ENCODE measurements at places on chromosomes 1 and 21.

- no peak for DNase-seq
Observed at GRCh38 chr21:38507374-38507942, 9.2 kb upstream of the ERG start.

GRCh38 chr1:36620142-36620541, 137.4 kb upstream of the CSF3R start:
- DNase-seq: no peak

DNA sequence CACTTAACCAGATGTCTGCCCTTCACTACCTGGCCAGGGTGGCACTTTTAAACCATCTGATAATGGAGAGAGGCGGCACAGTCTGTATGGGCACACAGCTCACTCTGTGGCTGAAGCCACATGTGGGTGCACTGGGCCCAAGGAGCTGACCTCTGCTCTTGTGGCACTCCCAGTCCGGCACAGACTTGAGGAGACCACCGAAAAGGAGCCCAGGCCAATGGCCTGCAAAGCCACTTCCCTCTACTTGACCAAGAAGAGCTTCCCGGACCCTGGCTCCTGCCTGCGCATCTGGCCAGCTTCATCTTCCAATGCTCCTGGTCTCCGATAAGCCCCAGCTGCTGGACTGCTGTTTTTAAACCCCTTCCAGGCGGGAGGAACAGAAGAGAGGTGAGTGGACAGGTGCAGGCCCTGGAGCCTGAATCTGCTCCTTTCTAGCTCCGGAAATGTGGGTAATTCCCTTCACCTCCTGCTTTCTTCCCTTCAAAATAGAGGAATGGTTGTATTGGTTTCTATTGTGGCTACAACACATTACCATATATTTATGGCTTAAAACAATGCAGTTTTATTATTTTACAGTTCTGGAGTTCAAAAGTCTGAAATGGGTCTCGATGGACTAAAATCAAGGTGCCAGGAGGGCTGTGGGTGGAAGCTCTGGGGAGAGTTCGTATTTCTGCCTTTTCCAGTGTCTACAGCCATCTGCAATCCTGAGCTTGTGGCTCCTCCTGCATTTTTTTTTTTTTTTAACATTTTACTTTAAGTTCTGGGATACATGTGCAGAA, 11.6 kb downstream of the GNG4 start:
- DNase-seq: no peak

GRCh38 chr1:230754796-230755195, 7.6 kb downstream of the CAPN9 start:
- DNase-seq: no peak

DNA sequence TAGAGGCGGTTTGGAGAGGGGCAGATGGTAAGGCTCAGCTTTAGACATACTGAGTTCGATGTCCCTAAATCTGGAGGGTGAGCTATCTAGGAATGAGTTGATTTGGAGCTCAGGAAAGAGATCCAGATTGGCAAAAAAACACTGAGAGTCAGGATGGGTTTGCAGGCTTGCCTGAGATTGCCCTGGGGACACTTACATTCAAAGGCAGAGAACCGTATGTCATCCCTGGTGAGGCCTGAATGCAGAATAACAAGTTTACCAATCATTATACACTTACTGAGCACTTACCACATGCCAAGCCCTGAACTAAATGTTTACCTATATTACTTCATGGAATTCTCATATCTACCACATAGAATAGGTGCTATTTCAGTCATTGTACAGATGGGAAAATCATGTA, 27.5 kb downstream of the TFAP2E start:
- DNase-seq: no peak

- no peak for DNase-seq
Observed at GRCh38 chr1:154352245-154352580, 26.9 kb downstream of the ATP8B2 start.

DNA sequence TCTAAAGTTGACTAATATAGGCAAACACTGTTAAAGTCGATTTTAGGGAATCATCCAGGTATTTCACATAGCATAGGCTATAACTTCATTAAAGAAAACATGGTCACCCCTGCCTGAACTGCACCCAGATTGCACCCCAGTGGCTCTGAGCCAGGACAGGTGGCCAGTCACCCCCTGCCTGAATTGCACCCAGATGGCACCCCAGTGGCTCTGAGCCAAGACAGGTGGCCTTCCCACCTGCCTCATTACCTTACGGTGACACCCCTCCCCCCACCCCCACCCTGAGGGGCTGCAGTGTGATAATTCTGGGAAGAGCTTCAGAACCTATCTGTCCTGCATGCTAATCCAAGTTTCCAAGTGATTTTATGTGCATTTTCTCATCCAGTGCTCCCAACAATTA, 78.9 kb downstream of the DSCAM start:
- DNase-seq: no peak

DNA sequence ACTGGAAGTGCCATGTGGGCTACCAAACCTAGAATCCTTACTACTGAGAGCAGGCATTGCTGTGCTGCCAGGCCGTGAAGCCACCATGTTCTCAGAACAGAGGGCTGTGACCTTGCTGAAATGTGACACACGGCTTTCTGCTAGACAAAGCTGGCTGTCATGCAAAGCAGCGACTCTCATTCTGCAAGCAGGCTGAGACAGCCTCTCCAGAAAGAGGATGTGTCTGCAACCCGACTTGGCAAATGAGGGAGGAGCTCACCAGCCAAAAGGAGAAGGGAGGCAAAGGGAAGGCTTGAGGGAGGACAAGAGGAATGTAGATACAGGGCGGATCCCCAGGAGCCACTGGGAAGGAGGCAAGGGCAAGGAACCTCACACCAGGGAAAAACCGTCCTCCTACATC, 85.7 kb upstream of the KRTAP19-8 start:
- DNase-seq: no peak

DNA sequence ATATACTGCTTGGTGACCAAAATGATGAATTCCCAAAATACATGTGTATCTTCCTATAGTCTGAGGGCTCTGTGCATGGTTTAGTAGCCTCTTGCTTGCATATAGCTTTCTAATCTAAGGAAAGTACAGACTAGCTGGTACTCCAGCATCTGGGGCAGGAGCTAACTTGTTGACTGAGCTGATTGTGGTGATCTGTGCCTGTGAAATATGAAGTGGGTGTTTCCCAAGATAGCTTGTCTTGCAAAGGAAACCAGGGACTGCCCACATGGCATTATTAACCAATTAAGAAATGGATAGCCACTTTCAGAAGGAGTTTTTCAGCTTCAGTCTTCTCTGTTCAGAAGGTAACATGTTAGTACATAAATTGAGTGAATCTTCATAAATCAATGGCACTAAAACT, 219.8 kb downstream of the NEGR1 start:
- no peak for DNase-seq
